SHP77 (cell line): ENCODE measurements at places on chromosomes 7 and 10.

- no peak for DNase-seq
Measured at GRCh38 chr7:98222533-98223195, 11.4 kb downstream of the BHLHA15 start.

DNA sequence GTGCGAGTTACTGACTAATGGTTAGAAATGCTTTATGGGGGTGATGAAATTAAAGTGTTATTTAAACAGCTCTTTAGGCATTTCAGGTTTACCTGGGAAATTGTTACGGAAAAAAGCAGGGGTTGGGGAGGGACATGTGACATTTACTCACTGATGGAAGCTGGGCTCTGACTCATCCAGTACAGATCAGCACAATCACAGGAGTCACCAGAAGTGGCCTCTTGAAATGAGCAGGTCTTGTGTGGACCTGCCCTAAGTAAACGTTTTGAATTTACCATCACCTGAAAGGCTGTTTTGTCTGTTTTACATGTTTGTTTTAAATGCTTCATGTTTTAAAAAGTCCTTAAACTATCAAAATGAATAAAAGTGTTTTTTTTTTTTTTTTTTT lies 2.3 kb downstream of the GLRX3 start:
- peak; percentile 48 for DNase-seq

GRCh38 chr10:31709028-31709427 lies 219.6 kb downstream of the ARHGAP12 start:
- DNase-seq = no peak

- no peak for DNase-seq
Measured at GRCh38 chr10:6354168-6354772, 151.5 kb downstream of the PFKFB3 start.

DNA sequence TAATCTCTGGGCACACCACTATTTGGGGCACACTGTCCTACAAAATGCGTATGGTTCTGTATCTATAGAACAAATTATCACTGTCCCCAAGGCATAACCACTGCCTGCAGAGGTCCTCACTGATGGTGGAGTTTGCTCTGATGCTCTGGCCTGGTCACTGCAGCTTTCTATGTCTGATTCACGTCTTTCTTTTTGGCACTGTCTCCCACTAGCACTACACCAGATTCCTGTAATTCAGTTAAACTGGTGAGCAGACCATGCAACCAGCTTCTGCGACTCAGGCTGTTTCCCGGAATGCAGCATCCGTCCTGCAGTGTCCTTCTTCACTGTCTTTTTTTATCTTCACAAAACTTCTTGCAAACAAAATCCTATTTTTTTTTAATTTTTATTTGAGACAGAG lies 112.8 kb downstream of the KLF6 start:
- DNase-seq = no peak

- no peak for DNase-seq
Measured at GRCh38 chr7:36092221-36092771, 60.8 kb upstream of the EEPD1 start.

DNA sequence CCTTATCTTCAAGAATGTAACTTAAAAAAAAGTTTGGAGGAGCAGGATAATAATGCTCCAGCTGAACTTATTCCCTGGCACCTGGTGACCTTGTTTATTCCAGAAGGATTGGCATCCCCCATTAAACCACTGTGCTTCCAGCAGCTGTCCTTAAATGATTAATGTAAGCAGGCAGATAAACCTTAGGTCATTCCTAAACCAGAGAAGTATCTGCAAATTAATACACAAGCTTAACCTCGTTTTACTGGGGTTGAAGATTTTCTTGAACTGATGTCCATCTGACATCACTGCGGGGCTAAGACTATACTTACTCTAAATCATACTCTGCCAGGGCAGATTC lies 116.1 kb upstream of the PALS2 start:
- no peak for DNase-seq
